Stimulated activated CD8-positive, alpha-beta memory T cell treated with anti-CD3 and anti-CD28 coated beads, Interleukin-7, amount 100 ng/mL, for 1 hour (primary cell): ENCODE measurements at places on chromosomes 12 and 14.

DNA sequence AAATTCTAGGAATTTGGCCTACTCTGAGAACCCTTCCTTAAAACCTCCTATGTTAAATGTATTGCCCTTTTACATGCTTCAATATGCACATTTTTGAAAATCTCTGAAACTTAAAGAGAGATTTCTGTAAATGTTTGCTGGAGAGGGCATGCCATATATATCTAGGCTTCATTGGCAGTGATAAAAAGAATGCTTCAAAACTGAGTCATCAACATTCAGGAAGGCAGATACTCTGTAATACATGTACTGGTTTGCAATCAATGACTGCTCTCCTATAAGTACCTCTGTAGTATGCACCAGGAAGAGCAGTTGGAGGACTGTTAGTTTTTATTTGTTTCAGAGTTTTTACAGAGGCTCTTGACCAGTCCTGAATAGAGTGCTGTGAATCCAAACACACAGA is 739.9 kb downstream of the SLC16A7 start:
- DNase-seq = no peak

GRCh38 chr14:58275527-58276190 is 22.7 kb upstream of the ARID4A start:
- DNase-seq = no peak

DNA sequence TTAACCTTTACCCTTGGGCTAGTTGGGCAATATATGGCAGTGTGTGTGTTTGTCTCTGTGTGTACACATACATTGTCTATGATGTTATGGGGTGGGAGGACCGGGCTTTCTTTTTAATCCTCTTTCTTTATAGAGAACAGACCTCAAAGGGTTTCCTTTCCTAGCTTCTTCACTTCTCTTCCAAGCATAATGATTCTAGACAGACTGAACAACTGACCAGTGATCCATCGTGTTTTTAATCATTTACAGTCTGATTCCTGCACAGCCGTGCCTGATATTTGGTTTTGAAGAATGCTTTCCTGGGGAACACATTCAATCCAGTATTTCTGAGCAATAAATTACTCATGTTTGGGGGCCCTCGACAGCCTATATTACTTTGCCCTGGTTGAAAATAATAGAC is 481.1 kb upstream of the DCN start:
- DNase-seq = no peak

DNA sequence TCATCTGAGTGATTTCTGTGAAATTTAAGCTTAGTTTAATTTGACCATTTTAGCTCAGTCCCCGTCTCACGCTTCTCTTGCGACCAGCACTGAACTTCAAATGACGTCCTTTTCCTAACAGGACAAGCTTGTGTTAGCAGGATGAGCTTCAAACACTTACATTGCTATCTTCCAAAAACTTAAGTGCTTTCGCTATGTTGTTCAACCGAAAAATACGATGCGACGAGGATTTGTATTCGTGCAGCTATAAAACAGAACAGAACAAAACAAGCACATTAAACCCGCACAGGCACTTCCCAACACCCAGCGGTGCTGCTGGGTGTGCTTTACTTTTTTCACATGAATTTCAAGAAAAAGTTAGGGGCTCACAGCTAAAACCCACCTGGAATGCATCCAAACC is 64.2 kb upstream of the DICER1 start:
- DNase-seq = no peak

DNA sequence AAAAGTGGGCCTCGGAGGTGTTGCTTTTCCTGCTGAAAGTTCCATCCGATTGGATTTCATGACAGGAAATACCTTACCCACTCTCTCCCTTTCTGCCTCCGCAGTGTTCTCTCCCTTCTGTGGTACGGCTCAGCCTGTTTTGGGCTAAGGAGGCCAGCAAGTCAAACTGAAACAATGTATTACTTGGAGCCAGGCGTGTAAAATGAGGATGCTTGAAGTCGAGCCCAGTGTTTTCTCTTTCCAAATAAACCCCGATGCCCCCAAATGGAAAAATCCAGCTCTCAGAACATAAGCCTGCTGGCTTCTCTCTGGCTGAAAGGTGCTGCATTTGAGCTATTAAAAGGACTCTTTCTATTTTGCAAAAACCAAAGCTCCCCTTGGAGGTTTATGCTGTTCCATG is 124.7 kb downstream of the ZNF664 start:
- no peak for DNase-seq

DNA sequence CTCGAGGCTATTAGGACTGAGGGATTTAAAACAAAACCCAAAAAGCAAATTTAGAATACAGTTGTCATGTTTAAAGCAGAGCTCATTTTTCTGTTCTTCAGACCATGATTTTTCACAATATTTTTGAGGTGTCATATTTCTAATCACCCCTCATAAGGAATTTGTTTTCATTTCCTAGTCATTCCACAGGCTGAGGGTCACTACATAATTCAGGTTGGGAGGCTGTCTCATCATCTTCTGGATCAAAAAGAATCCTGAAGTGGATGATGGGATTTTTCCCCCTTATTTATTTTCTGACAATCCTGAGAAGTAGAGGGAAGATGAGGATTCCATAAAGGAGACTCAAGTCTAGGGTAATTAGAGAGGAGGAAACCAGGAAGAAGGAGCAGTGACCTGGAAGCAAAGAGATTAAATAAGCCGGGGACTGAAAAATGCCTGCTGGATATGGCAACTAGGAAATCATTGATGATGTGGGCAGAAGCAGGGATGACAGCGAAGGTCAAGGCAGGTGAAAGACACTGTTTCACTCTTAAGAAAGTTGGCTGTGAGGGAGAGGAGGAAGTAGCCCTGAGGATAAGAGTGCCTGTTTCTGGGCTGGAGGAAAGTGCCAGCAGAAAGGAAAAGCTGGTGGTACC is 9.0 kb upstream of the PCNX1 start:
- DNase-seq = no peak

DNA sequence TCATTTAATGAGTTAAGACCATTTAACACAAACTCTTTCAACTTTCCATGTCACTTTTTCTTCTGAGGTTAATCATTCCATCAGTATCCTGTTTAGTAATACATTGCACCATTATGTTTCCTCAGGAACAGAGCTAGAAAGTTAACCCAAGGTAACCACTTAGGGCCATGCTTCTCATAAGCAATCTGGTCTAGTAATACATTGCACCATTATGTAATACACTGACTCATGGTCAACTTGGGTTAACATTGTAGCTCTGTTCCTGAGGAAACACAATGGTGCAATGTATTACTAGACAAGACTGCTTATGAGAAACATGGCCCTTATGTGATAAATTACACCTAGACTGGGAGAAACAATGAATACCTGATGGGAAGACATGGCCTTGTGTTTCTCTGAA is 21.7 kb downstream of the ERH start:
- no peak for DNase-seq

DNA sequence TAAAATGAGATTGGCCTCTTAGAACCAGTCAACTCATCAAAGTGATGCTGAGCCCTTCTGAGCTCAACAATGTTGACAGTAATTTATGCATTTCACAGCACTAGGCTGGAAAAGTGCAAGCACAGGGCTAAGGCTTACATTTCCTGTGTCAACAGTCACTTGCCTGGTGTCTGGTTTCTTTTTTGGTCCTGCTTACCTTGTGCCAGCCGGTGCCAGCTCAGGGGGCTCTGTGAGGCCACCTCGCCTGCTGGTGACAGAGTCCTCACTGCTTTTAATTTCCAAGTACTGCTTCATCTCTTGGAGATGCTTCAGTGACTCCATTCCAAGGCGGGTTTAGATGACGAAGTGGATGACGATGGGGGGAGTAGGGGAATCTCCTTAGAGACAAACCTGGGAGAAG is 53.1 kb upstream of the KCNA1 start:
- no peak for DNase-seq

DNA sequence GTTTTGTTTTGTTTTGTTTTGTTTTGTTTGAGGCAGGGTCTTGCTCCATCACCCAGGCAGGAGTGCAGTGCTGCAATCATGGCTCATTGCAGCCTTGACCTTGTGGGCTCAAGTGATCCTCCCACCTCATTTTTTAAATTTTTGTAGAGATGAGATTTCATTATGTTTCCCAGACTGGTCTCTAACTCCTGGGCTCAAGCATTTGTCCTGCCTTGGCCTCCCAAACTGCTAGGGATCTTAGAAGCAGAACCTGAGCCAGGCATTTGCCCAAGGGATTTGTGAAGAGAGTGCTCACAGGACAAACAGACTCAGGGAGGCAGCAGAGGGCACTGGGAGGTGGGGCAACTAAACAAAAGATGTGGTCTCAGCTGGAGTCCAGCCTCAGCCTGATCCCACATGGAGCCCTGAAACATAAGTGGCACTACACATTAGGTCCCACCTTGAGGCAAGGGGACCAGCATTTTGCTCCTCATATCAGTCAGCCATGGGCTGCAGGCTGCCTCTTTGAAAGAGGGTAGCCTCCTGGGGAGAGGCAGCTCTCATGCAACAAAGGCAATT is 86.2 kb upstream of the CMKLR1 start:
- DNase-seq = no peak

DNA sequence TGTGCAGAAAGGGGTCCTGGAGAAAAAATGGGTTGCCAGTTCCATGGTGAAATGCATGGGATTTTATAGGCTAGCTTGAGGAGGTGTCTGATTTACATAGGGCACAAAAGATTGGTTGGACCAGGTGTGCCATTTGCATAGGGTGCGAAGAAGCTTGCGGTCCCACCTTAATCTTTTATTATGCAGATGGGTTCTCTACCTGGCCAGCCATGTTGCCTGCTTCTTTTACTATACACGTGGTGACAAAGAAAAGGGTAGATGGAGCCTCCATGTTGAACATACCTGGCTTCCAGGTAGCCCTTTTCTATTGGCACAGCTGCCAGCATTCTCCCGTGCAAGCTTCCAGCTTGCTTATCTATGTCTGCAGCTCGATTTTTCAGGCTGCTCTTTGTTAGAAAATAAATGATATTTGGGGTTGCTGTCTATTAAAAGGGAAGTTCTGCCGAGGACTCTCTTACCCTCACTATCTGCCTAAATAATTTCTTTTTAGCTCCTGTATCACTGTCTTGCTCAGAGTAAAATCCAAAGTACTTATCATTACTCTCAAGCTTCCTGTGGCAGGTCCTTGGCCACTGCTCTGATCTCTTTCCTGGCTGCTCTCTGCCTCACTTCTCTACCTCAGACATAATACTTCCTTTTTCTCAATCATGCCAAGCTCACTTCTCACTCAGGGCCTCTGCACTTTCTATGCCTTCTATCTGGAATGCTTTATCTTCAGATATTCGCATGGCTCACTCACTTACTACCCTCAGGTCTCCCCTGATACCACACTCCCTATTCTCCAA is 216.0 kb upstream of the DAAM1 start:
- no peak for DNase-seq

- no peak for DNase-seq
Observed at GRCh38 chr12:49798934-49799333, 29.3 kb downstream of the NCKAP5L start.

DNA sequence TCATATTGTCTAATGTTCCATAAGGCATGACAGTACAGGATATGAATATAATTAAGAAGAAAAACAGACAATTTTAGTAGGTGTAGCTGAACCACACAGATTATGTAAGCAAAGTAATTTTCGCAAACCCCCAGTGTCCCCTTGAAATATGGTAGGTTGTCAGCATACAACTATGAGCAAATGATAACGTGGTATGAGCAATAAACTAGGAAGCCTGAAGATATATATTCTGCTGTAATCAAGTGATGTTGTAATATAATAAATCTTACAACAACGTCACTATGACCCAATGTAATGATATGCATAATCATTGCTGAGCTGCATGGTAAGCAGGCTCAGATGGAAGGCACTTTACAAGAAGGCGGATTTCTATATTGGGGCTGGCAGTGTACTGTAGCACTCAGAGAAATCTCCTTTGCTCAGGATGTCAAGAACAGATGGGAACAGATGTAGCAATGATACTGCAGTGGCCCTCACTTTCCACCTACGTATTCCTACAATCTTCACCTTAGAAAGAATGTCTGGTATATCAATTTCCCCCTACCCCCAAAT is 47.8 kb upstream of the MYF6 start:
- no peak for DNase-seq

DNA sequence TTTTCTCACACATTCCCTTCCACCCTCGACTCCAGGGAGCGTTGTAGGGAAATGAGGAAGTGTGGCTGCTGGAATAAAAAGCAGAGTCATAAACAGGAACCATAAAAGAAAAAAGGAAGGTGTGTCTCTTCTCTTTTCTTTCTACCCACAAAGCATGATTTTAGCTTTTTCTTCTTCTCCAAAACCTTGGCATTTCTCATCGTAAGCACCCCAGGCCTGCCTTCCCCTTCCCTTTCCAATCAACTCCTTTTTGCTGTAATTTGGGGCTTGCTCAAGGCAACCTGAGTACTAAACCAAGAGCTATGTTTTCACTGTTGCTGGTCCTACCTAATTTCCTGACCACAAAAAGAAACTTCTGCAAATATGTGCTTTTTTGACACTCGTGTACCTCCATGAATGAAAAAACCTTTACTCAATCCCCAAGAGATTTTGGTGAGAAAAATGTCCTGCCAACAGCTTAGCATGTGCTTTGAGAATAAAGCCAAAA is 9.2 kb downstream of the PLBD1 start:
- no peak for DNase-seq

DNA sequence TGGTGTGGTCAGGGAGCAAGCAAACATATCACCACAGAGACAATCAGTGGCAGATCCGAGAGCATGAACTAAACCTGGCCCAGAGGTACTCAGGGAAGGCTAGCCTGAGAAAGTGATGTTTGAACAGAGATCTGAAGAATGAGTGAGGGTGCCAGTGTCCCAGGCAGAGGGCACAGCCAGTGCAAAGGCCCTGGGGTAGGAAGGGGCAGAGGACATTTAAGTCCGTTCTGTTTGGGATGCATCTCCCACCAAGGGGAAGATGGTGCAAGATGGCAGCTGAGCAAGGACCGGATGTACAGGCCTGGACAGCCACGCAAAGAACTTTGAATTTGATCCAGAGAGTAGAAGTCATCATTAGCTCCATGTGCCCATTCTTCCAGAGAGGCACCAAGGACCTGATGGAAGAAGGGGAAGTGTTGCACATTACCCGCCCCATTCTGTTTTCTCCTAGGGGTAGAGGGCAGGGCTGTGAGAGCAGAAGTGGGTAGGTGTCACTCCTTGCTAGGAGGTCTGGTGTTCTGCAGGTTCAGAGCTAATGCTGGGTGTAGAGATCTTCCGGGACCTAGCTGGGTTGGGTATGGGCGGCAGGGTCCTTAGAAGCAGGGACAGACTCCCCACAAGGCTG is 3.9 kb downstream of the DTX1 start:
- no peak for DNase-seq
